ENCODE measurements at places on chromosomes 5 and 9.

GRCh38 chr5:31114817-31115216 is 78.7 kb upstream of the CDH6 start:
- H3K4me1 ChIP-seq = no peaks in the 10 kb centered on the region
- no peaks in the 10 kb centered on the region for H3K27me3 ChIP-seq
- no peaks in the 10 kb centered on the region for H3K36me3 ChIP-seq
- no peak overlapping the region for H3K4me3 ChIP-seq

DNA sequence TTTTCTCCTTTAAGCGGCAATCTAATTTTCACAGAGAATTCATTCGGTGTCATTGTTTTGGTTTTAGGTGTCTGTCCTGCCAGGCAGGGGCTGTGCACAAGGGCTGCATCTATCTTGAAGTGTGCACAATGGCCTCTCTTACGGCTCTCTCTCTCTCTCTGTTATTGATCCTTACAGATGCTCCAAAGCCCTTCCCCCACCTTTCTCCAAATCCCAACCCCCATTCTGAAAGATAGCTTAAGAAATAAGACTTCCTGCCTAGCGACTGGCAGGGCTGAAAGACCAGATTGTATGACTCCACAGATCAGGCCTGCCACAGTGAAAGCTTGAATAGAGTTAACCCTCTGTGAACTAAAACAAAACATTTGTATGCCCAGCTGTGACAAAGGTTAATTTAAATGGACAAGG is 86.5 kb upstream of the NR5A1 start:
- no peak for DNase-seq
- H3K4me3 ChIP-seq = no peak overlapping the region
- H3K4me1 ChIP-seq = no peaks in the 10 kb centered on the region
- H3K36me3 ChIP-seq = no peaks in the 10 kb centered on the region

- H3K36me3 ChIP-seq = no peaks in the 10 kb centered on the region
- no peak overlapping the region for H3K4me3 ChIP-seq
- no peaks in the 10 kb centered on the region for H3K4me1 ChIP-seq
- no peak for DNase-seq
These were observed 340.6 kb upstream of the IRX4 start for GRCh38 chr5:2223303-2223702.

DNA sequence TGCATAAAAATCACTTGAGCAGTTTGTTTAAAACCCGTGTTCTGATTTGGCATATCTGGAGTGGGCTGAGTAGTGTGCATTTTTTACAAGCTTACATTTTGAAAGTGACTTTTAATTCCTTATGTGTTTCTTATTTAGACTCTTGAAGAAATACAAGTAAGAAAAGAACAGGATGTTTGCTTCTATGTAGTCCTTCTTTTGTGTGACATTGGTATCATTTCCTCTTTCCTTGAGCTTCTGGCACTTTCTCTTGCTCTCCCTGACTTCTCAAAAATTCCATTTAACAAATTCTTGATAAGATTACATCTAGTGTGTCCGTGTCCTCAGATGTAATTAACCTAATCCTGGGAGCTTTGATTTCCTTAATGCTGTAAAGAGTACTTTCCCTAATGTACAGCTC is 12.5 kb downstream of the GARNL3 start:
- no peaks in the 10 kb centered on the region for H3K36me3 ChIP-seq
- no peak for DNase-seq
- H3K4me3 ChIP-seq = no peak overlapping the region
- no peaks in the 10 kb centered on the region for H3K4me1 ChIP-seq
- no peak overlapping the region for H3K27ac ChIP-seq

- DNase-seq = no peak
- H3K4me3 ChIP-seq = no peak overlapping the region
- no peaks in the 10 kb centered on the region for H3K27me3 ChIP-seq
- no peaks in the 10 kb centered on the region for H3K4me1 ChIP-seq
- H3K36me3 ChIP-seq = no peaks in the 10 kb centered on the region
These were observed 216.7 kb downstream of the BNC2 start for GRCh38 chr9:16653491-16654399.
